Mesenchymal stem cell (in vitro differentiated cells and primary cell): ENCODE measurements at places on chromosomes 16 and 17.

DNA sequence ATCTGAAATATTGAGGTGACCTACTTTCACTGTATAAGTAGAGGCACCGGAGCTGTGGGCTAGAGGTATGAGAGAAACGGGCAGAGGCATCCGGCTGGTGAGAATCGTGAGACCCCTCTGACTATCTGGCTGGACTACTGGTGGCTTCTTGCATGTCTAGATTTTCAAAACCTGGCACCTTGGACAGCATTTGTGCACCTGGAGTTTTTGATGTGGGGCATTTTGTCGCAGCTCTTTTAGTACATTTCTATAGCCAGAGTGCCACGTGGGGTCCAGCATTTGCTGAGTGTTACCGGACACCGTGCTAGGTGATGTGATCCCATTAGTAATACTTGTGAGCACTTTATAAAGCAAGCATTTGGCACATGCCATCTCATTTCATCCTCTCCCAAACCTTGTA, 32.6 kb upstream of the SHISA9 start:
- DNase-seq: no peak

DNA sequence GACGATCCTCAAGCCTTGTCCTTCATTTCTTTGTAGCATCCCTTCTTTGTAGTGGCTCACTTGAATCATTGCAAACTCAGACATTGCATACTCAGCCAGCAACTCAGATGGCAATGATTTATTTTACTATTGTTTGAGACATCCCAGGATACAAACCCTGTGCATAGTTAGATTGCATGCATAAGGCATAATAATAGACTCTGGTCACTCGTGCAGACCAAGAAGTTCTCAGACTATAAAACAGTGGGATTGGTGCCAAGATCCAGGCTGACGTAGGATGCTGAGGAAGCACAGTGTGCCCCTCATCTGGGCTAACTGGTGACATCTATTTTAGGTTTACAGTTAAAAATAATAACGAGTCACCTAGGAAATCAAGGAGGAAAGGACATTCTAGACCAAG, 142.3 kb downstream of the PMP22 start:
- DNase-seq: no peak

DNA sequence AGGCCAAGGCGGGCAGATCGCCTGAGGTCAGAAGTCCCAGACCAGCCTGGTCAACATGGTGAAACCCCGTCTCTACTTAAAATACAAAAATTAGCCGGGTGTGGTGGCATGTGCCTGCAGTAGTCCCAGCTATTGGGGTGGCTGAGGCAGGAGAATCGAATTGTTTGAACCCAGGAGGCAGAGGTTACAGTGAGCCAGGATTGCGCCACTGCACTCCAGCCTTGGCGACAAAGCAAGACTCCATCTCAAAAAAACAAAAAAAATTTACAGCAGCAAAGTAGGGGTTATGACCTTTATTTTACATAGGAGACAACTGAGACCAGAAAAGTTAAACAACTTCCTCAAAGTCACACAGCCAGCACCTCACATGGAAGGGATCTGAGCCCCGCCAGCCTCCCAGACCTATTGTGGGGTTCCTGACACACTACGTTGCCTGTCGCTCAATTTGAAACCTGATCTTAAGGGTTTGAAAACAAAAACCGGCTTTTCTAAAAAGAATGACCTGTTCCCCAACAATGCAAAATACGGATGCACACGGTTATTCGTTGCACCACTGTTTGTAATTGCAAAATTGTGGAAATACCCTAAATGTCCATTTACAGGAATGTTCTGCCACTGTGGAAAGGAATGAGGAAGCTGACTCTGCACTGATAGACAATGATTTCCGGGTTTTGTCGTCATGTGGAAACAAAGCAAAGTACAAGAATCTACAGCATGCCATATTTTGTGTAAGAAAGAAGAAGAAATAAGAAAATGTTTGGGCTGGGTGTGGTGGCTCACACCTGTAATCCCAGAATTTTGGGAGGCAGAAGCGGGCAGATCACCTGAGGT, 77.2 kb downstream of the CNGB1 start:
- DNase-seq: peak; percentile 79

GRCh38 chr16:80664786-80665185, 124.0 kb downstream of the DYNLRB2 start:
- no peak for DNase-seq

DNA sequence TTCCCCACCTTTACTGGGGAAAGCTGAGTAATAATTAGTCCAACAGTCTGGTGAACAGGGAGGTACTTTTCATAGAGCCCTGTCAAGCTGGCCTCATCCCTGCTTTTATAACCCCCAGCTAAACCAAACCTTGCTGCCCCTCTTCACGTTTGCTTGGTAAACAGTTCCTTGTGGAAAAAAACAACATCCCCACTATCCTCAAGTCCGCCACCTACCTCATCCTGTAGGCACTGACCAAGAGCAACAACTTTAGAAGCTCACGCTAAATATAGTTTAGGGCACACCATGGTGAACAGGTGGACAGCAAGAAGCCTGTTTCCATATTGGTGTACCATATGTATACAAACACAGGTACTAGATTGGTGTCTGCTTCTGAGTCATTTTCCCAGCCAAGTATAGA, 16.5 kb downstream of the NFE2L1 start:
- DNase-seq: no peak

GRCh38 chr16:30755955-30756780, 5.7 kb downstream of the CFAP119 start:
- DNase-seq: no peak

GRCh38 chr17:50931144-50931908, 65.2 kb upstream of the TOB1 start:
- peak; percentile 92 for DNase-seq

DNA sequence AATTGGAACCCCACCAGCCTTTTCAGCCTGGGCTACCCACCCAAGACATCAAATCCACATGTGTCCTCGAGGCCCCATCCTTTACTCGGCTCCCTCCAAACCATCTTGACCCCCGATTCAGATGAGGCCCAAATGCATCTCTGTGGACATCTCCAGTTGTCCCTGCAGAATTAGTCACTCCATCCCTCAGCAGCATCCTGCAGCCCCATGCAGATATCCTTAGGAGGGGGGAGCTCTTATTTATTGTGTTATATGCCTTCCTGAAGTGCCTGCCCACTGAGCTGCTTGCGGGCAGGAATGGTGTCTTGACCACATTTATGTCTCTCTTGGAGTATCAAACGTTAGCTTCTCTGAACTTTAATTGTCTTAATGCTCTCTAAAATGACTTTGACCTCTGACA, 15.6 kb downstream of the CDK5RAP3 start:
- DNase-seq: no peak

- DNase-seq: no peak
Observed at GRCh38 chr17:45438931-45439610, 6.4 kb upstream of the ARHGAP27 start.
